ENCODE measurements at places on chromosomes 12 and 14. TPM values are rescaled to one million over a fixed set of nuclear protein-coding genes. Genes with fewer than 3 reads are reported as not detected.

The INHBE gene
- total RNA-seq = not detected

The RERGL gene
- not detected for total RNA-seq

The KCNA5 gene
- not detected for total RNA-seq

The TSPAN8 gene
- total RNA-seq = not detected

The RTL1 gene
- total RNA-seq = not detected

The KCNK13 gene
- not detected for total RNA-seq

The DCP1B gene
- 9.9 TPM for total RNA-seq

The SELPLG gene
- total RNA-seq = 47.4 TPM
